Mesenteric fat pad (tissue), 1 donor: ENCODE measurements at places on chromosomes 5 and 9. TPM values are rescaled to one million over a fixed set of nuclear protein-coding genes. Genes with fewer than 3 reads are reported as not detected.

GRCh38 chr9:86723346-86723745, 224.0 kb downstream of the GAS1 start:
- no peak for DNase-seq

- no peak for DNase-seq
Observed at GRCh38 chr5:158324236-158324635, 465.3 kb upstream of the CLINT1 start.

OTP gene
- total RNA-seq, result not detected

PTGR1 gene
- total RNA-seq, result 53.0 TPM

GRCh38 chr5:1821862-1822261, 20.7 kb downstream of the NDUFS6 start:
- DNase-seq, result peak; percentile 30

GRCh38 chr5:65812648-65813047, 90.6 kb downstream of the NLN start:
- DNase-seq, result no peak

NUTM2G gene
- not detected for total RNA-seq

DNA sequence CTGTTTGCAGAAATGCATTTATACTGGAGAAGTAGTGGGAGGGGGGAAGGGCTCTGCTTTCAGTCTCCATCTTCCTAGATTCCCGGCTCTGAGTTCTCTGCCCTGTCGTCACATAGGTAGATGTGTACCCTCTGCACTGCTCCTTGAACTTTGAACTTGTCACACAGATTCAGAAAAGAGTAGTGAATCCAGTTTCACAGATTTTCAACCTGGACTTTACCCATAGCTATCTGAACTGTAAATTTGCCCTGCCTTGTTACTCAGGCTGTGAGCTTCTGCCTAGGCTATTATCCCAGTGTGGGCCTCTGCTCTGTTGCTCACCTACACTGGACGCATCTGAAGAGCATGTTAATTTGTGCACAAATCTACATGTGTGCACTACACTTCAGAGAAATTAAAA, 12.8 kb upstream of the C9orf152 start:
- DNase-seq, result no peak

PTPRD gene
- 18.0 TPM for total RNA-seq

GRCh38 chr5:179410291-179411160, 65.3 kb upstream of the ADAMTS2 start:
- DNase-seq, result peak; percentile 89

CYSRT1 gene
- 0.42 TPM for total RNA-seq

- DNase-seq, result peak; percentile 45
Observed at GRCh38 chr5:150298701-150299451, 3.8 kb downstream of the ARSI start.

DNA sequence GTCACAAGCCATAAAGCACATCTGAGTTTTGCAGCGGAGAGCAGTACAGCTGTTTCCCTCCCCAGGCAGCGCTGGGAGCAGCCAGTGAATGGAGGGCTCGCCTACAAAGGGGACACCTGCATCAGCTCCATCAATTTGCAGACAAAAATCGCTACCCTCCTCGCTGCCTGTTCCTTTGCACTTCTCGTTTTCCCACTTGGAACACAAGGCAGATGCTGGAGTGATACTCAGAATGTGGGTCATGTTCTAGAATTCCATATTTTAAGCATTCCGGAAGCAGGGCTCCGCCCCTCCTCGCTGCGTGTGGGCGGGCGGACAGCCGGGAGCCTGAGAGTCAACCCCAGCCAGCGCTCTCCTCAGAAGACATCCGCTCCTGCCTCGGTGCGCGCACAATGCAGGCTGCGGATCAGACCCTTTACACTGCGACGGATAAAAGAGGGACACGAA, 92.1 kb downstream of the LMNB1 start:
- no peak for DNase-seq

PLCXD3 gene
- 2.4 TPM for total RNA-seq

DNA sequence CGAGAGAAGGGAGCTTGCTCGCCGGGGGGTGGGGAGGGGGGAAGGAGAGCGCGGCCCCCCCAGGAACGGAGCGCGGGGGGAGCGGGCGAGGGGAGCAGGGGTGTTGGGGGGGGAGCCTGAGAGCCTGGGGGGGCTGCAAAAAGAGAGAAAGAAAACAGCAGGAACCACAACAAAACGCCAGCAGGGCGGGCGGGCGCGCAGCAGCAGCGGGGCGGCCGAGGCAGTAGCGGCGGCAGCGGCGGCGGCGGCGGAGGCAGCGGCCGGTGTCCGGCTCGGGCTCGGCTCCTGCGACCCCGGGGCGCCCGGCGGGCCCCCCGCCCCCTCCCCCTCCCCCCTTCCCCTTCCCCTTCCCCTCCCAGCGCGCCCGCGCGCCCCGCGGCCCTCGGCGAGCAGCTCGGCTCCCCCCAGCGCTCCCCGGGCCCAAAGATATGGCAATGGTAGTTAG, 1.6 kb downstream of the NR2F1 start:
- no peak for DNase-seq

- DNase-seq, result peak; percentile 93
Observed at GRCh38 chr5:95960667-95961616, 709 bp downstream of the ELL2 start.
